ENCODE measurements at places on chromosomes 6 and 20. TPM values are rescaled to one million over a fixed set of nuclear protein-coding genes. Genes with fewer than 3 reads are reported as not detected.

The COL9A3 gene
- total RNA-seq = 1.2 TPM

The RHAG gene
- 2.5 TPM for total RNA-seq

- no peak for DNase-seq
Measured at GRCh38 chr6:3407840-3408239, 49.0 kb downstream of the SLC22A23 start.

DNA sequence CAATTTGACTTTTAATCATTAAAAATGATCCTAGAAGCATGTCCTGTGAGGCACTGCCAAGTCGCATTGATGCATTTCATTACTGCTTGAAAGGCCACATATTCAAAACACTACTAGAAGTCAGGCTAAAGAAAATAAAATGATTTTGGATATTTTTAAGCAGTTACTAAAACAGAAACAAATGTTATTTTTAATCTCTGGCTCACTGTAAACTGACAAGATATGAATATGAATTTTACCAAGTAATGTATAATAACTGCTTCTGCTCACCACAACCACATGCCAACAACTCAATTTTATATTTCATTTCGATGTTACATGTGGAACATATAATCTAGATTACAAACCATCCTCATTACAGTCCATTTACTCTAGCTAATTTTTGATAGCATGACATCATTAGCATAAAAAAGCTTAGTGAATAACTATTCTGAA lies 90.6 kb downstream of the ATXN1 start:
- DNase-seq = no peak

- no peak for DNase-seq
Measured at GRCh38 chr6:93419304-93420162, at the start of gene EPHA7. EPHA7 (minus strand) TSS chr6:93419559; CDS start chr6:93419341, 218 bp downstream.

GRCh38 chr6:98847416-98847778 lies 13.0 kb downstream of the POU3F2 start:
- DNase-seq = no peak

- DNase-seq = no peak
Measured at GRCh38 chr20:63520934-63521601, 503 bp downstream of the PPDPF start.

GRCh38 chr6:23106951-23107350 lies 537.6 kb downstream of the HDGFL1 start:
- DNase-seq = no peak

The RIPPLY2 gene
- not detected for total RNA-seq

Measured in vagina (tissue), 2 donors.